CD4-positive, alpha-beta T cell treated with Interleukin-15 for 4 hours (primary cell): ENCODE measurements at places on chromosomes 3 and 15.

DNA sequence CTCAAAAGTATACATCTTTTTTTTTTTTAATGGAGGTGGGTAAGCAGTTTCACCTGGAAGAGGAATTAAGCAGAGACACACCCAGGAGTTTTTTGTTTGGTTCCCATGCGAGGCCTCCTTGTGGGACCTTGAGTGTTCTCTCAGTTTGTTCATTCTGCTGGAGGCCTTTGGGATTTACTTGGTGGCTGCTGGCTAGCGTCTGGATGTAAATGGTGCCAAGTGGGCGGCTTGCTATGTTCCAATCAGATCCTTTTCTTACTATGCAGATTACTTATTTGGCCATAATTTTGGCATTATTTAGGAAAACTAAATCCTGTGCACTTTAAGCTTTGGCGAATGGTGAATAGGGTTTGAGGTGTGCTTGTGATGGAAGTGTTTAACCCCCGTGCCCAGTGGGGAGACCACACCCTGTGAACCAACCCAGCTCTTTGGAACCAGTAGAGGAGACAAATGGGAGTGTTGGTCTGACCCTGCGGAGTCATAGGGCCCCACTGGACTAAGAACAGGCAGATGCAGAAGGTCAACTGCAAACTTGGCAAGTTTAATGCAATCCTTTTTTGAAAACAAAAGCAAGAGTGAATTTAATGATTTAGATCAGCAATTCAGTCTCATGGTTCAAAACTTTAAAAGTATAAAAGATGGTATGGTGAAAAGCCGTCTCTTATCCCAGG is 79.4 kb downstream of the EBLN2 start:
- no peak for DNase-seq

DNA sequence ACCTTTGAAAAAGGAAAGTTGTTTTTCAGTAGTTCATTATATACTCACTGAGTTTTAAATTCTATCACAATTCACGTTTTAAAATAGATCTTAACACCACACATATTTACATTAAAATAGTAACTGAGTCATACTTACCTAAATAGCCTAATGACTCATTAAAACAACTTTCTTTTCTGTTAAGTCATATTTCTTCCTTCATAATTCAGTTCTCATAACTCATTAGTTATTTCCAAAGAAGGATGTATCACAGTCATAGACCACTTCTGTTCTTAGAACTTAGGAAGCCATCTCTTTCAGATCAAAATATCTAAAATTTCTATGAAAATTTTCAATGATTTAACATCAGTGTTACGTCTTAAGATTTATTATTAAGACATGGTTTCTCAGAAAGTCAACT is 885.9 kb downstream of the FHIT start:
- DNase-seq = no peak

- DNase-seq = no peak
Measured at GRCh38 chr3:107384907-107385306, 7.7 kb downstream of the CCDC54 start.

- no peak for DNase-seq
Measured at GRCh38 chr3:148709560-148710253, 12.0 kb downstream of the AGTR1 start.
